Esophagus squamous epithelium (tissue), 5 donors: ENCODE measurements at places on chromosomes 7 and 10.

DNA sequence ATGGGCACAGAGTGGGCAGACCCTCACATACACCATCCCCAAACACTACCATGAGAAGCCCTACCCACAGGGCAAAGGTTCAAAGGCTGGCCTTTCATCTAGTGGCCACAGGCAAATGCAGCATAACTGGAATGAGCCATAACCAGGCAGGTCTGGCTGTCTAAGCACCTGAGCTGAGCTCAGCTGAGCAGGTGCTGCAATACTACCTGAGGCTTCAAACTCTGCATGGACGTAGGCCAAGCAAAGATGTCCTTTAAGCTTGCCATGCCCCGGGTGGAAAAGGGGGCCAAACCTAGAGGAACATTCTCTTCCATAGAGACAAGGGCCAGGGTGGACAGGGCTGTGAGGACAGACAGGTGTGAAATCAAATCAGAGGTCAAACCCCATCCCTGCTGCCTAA, 65.3 kb upstream of the CAMK2B start:
- no peaks in the 10 kb centered on the region for H3K27me3 ChIP-seq
- no peak overlapping the region for H3K27ac ChIP-seq
- H3K4me1 ChIP-seq, result no peaks in the 10 kb centered on the region
- peaks cover 12% of the 10 kb centered on the region for H3K36me3 ChIP-seq
- no peak for DNase-seq
- H3K4me3 ChIP-seq, result no peak overlapping the region

DNA sequence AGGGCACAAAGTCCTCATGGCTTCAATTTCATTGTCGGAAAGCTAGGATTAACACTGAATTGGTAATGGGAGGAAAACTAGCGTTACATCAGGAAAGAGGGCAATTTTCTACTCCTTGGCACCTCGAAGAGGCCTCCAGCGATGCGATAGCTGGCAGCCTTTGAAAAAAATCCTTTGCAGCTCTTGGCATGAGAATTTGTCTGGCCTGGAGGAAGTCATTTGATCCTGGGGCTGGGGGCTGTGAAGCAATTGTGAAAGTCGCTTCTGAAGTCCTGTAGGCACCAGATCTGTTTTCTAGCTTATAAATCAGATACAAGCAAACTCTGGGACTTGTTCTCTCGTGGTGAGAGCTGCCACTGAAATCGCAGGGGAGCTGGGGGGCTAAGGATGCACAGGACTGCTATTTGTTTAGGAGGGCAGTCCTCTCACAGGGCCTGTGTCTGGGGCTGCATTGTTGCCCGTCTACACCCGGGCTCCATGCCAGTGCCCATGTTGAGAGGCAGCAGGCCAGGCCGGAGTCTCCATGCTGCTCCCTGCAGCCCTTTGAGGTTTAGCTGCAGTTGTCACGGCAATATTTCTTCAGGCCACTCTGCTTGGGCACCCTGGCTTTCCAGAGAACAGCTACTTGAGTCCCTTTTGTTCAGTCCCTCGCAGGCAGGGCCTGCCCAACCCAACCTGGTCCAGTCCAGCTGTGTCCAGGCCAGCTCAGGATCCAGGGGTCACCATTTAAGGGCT, 206.8 kb upstream of the LYZL1 start:
- peaks cover 2% of the 10 kb centered on the region for H3K27me3 ChIP-seq
- no peak for DNase-seq
- no peak overlapping the region for H3K4me3 ChIP-seq
- H3K27ac ChIP-seq, result no peak overlapping the region
- no peaks in the 10 kb centered on the region for H3K36me3 ChIP-seq

- DNase-seq, result no peak
- H3K4me3 ChIP-seq, result no peak overlapping the region
Observed at GRCh38 chr10:16945593-16945992, 128.4 kb upstream of the RSU1 start.

- H3K27me3 ChIP-seq, result no peaks in the 10 kb centered on the region
- H3K4me1 ChIP-seq, result no peaks in the 10 kb centered on the region
- DNase-seq, result no peak
- no peak overlapping the region for H3K4me3 ChIP-seq
- H3K36me3 ChIP-seq, result no peaks in the 10 kb centered on the region
Observed at GRCh38 chr7:28024786-28025334, 155.7 kb downstream of the JAZF1 start.

DNA sequence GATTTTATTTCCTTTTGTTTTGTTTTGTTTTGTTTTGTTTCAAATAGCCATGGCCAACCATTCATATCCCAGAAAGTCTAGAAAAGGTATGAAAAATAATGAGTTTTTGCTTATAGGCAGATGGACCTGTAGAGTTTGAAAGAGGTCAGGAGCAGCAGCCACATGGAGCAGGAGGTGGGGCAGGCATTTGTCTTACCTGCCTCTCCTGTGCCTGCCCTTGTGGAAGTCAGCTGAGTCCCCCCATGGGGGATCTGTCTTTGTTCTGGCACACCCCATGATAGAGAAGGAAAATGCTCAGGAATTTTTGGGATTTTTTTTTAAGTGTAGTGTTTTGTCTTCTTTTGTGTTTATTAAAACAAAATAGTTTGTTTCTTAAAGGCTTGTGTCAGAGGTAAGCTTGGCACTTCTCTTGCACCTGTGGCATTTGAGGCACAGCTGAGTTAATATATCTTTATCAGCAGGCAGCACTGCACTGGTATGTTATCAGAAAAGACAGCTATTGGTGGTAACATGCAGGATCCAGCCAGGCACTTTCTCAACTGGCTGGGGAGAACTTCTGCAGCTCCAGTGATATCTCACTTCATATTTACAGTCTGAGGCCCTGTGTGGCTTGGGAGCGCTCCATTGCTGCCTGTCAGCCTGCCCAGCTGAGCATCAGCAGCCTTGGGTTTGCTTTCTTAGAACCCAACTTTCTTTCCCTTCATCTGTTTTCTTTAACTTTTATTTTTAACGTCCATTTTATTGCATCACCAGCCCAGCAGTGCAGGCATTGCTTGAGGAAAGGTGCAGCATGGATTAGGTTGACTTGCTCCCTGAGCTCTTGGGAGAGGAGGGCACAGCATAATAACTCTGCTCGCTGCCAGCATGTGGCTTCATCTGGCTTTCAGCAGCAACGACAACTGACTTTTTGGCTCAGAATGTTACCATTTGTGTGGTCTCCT, 44.4 kb downstream of the LRRC4 start:
- no peaks in the 10 kb centered on the region for H3K4me1 ChIP-seq
- no peak overlapping the region for H3K27ac ChIP-seq
- no peaks in the 10 kb centered on the region for H3K27me3 ChIP-seq

GRCh38 chr7:87564296-87564963, 36.3 kb downstream of the ABCB1 start:
- no peak for DNase-seq
- H3K4me3 ChIP-seq, result no peak overlapping the region
- no peaks in the 10 kb centered on the region for H3K27me3 ChIP-seq
- H3K27ac ChIP-seq, result no peak overlapping the region

- H3K4me3 ChIP-seq, result no peak overlapping the region
- no peaks in the 10 kb centered on the region for H3K27me3 ChIP-seq
- no peaks in the 10 kb centered on the region for H3K4me1 ChIP-seq
Observed at GRCh38 chr7:158943234-158943633, 86.9 kb downstream of the DYNC2I1 start.

DNA sequence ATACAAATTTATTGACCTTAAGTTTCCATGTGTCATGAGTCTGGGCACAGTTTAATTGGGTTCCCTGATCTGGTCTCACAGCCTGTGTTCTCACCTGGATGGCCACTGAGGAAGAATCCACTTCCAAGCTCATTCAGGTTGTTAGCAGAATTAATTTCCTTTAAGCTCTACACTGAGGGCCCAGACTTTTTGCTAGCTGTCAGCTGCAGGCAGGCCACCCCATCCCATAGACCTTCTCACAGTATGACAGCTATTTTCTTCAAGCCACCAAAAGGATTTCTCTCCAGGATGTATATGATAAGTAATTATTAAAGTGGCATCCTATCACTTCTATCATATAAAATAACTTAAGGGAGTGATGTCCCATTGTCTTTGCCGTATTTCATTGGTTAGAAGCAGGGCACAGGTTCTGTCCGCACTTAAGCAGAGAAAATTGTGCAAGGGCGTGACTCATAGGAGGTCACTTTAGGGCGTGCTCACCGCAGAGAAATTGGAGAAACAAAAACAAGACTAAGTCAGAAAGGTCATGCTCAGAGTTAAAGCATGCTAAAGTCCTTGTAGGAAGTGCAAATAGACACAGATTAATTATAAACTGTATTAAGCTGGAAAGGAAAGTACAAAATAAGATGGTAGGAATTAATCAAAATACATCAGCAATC, 109.9 kb downstream of the AHR start:
- H3K4me1 ChIP-seq, result peaks cover 17% of the 10 kb centered on the region
- no peak for DNase-seq
- no peaks in the 10 kb centered on the region for H3K27me3 ChIP-seq
- H3K4me3 ChIP-seq, result no peak overlapping the region

DNA sequence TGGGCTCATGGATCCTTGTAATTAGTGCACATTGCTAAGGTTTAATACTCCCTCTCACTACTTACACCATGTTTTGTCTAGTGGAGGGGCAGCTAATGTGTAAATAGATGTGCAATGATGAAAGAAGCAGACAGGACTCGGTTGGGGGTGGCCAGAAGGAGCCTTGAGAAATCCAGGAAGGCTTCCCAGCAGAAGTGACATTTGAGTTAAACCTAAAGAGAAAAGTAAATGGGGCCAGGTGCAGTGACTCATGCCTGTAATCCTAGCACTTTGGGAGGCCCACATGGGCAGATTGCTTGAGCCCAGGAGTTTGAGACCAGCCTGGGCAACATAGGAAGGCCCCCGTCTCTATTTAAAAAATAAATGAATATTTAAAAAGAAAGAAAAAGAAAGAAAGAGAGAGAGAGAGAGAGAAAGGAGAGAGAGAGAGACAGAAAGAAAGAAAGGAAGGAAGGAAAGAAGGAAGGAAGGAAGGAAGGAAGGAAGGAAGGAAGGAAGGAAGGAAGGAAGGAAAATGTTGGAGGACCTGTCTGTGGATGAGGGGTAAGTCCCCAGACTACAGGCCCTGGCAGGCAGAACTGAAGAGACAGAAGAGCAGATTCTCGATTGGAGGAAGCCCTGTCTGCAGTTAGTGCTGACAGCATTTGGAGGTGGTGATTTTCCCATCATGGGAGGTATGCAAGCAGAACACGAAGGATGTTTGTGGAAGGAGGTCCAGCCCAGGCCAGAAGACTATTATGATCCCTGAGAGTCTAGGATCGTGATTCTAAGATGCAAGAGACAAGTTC, 3.6 kb downstream of the ELN start:
- peak overlapping the region; percentile 52 for H3K4me3 ChIP-seq
- DNase-seq, result no peak

- no peaks in the 10 kb centered on the region for H3K4me1 ChIP-seq
- H3K27me3 ChIP-seq, result no peaks in the 10 kb centered on the region
- no peak overlapping the region for H3K4me3 ChIP-seq
- no peak overlapping the region for H3K27ac ChIP-seq
Observed at GRCh38 chr7:124205526-124205925, 172.7 kb upstream of the TMEM229A start.

DNA sequence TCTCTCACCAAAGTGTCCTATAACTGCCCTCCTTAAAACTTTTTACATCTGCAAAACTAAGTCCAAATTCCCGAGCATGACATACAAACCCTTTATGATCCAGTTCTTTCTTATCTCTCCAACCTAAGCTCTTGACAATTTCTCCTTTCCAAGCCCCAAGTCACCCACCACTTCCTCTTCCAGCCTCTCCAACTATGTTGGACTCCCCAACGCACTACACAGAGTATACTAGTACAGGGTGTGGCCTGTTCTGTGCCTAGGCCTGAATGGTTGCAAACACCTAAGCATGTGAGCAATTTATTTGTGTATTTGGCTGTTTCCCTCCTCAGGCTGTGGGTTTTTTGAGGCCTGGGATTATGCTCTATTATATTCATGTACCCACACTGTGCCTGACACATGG, 101.2 kb upstream of the APBB1IP start:
- H3K27ac ChIP-seq, result no peak overlapping the region
- no peaks in the 10 kb centered on the region for H3K27me3 ChIP-seq
- no peak for DNase-seq
- no peaks in the 10 kb centered on the region for H3K36me3 ChIP-seq
- peaks cover 4% of the 10 kb centered on the region for H3K4me1 ChIP-seq

GRCh38 chr10:113423981-113424721, 128.7 kb upstream of the HABP2 start:
- no peak overlapping the region for H3K27ac ChIP-seq
- no peak overlapping the region for H3K4me3 ChIP-seq
- H3K27me3 ChIP-seq, result no peaks in the 10 kb centered on the region
- H3K4me1 ChIP-seq, result peaks cover 5% of the 10 kb centered on the region
- H3K36me3 ChIP-seq, result no peaks in the 10 kb centered on the region
- no peak for DNase-seq

DNA sequence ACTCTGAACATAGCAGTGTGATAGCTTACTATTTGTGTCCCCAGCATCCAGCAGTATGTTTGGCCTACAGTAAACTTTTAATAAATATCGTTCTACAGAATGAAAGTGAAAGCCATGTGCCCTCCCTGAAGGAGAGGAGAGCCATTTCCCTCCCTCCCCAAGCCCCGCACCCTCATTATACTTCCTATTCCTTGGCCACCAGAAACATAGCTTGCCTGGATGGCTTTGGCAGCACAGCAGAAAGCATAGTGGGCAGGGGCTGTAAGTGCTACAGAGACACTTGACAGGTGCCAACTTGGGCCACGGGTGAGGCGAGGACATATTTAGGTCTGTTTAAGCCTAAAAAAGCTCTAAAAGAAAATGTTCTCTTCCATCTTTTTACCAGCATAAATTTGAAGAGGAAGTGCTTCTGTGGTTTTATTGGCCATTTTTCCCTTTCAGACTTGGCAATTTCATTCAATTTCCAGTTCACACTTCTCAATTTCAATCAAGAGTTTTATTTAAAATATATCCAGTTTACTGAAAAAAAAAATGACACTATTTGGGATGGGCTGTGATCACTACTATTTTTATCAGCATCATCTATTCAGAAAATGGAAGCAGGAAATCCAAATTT, 12.7 kb downstream of the HHEX start:
- H3K4me1 ChIP-seq, result no peaks in the 10 kb centered on the region
- H3K27me3 ChIP-seq, result no peaks in the 10 kb centered on the region
- no peak for DNase-seq
- no peak overlapping the region for H3K4me3 ChIP-seq
- H3K36me3 ChIP-seq, result no peaks in the 10 kb centered on the region

DNA sequence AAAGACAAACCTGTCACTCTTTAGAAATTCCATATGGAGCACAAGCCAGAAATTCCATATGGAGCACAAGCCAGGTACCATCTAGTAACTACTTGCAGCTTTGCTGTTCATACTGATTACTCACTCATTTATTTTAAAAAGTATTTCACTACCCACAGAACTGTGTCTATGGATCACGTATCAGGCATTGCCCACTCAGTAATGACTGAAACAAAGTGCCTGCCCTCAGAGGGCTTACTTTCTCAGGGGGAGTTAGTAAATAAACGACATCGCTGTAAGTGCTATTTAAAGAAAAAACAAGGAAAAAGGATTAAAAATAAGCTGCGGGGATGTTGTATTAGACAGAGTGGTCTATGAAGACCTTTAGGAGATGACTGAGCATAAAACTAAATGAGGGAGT, 170.9 kb downstream of the GALNT11 start:
- peaks cover 6% of the 10 kb centered on the region for H3K36me3 ChIP-seq
- no peak overlapping the region for H3K4me3 ChIP-seq
- no peak for DNase-seq

GRCh38 chr7:127207806-127208205, 44.9 kb downstream of the GRM8 start:
- no peak overlapping the region for H3K27ac ChIP-seq
- no peak overlapping the region for H3K4me3 ChIP-seq
- no peaks in the 10 kb centered on the region for H3K4me1 ChIP-seq
- DNase-seq, result no peak
